ENCODE measurements at places on chromosomes 1 and 21. TPM values are rescaled to one million over a fixed set of nuclear protein-coding genes. Genes with fewer than 3 reads are reported as not detected.

DNA sequence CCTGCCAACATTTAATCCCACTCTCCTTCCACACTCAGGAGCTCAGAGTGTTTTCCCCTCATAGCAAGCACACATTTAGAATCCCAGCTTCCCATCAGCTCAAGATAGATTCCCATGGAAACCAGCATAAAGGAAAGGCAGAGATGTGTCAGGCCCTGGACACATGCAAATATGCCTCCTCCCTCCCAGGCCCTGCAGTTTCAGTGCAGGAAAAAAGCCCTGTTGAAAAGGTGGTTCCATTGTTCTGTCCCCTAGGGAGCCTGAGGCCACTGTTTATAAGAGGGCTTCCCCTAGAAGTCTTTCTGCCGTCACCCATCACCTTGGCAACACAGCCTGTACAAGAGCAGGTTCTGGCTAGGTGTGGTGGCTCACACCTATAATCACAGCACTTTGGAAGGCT, 3.6 kb downstream of the CACNA1S start:
- peak; percentile 96 for ATAC-seq

The XCL2 gene
- total RNA-seq, result not detected

DNA sequence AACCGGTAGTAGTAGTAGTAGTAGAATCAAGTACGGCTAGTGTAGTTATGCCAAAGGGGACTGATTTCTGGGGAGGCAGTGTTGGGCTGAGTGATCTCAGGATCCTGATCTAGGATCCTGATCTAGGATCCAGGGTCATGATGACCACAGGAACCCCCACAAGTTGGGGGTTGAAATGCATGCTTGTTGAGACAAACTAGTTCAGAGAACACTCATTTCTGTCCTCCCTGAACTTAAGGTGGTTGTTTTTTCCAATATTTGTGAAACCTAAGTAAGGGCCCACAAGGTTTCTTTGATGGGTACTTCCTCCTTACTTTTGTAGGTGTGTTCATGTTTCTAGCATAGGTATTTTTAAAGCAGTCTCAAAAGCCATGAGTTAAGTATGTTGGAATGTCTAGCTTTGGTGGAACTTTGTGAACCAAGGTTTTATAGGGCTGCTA, 33.9 kb upstream of the PDC start:
- no peak for ATAC-seq

DNA sequence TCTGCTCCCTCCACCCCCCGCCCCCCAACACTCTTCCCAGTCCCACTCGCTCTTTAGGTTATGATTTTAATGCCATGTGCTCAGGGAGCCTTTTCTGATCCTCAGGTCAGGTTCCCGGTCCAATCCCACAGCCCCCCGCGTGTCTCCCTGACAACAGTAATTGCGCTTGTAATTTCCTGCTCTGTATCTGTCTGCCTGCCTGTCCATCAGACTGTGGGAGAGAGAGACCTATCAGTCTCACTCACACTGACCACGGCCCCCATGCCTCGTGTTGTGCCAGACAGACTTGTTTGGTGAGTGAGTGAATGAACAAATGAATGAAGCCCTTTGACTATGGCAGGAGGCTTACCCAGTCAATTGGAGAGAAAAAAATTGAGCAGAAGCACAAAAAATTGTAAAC, 50.8 kb upstream of the ECE1 start:
- ATAC-seq, result no peak

- ATAC-seq, result no peak
Observed at GRCh38 chr1:151377150-151377884, 4.8 kb upstream of the SELENBP1 start.

The ELAPOR1 gene
- total RNA-seq, result 0.54 TPM

Measured in motor neuron (in vitro differentiated cells).